ENCODE measurements at places on chromosomes 1 and 21. TPM values are rescaled to one million over a fixed set of nuclear protein-coding genes. Genes with fewer than 3 reads are reported as not detected.

Gene KLF17
- total RNA-seq: not detected

Gene PLA2G2F
- 4.2 TPM for total RNA-seq

Gene IFFO2
- 61.8 TPM for total RNA-seq

Gene SV2A
- 5.9 TPM for total RNA-seq

- no peak for DNase-seq
Measured at GRCh38 chr1:15358565-15359133, 51.0 kb upstream of the EFHD2 start.

DNA sequence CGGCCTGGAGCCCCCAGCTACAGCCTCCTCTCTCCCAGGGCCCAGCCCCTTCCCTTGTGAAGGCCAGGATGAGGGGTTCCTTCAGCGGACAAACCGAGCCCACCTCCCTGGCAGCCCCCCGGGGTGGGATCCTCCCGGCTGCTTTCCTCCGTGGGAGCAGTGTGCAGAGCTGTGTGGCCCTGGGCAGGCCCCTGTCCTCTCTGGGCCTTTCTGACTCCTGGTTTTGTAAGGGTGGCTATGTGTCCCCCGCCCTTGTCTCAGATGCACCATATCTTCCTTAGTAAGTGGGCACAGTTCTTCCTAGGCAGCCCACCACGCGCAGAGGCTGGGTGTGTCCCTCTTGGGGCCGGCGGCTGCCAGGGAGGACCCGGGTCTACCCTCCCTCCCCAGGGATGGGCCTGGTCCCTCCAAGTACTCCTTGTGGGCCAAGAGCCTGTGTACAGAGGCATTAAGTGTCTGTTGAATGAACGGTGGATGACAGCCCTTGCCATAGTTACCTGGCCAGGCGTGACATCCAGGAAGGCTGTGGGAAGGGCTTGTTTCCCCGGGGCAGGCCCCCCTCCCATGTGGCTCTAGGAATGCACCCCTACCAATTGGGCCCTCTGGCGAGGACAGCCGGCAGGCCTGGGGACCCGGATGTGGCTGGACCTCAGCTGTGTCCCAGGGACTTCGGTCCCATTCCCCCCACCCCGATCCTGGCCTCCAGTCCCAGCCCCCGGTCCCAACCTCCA lies 3.8 kb downstream of the SMIM1 start:
- DNase-seq: no peak

- no peak for DNase-seq
Measured at GRCh38 chr21:42423685-42424084, 20.0 kb downstream of the UBASH3A start.

DNA sequence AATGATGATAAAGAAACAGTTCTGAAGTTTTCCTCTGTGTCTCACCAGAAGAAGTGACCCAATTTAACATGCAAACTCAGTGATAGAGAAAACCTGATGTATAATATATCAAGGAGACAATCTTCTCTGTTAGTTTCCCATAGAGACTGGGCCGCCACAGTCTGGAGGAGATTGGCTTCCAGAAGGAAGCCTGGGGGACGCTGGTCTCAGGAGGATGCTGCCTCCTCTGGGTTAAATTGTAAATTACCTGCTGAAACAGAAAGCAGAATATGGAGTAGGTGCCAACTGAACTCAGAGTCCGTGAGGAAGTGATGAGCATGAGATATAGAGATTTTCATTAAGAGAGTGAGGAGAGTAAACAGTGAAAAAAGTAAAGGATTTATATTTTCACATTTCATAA lies 15.8 kb downstream of the OR14I1 start:
- no peak for DNase-seq

DNA sequence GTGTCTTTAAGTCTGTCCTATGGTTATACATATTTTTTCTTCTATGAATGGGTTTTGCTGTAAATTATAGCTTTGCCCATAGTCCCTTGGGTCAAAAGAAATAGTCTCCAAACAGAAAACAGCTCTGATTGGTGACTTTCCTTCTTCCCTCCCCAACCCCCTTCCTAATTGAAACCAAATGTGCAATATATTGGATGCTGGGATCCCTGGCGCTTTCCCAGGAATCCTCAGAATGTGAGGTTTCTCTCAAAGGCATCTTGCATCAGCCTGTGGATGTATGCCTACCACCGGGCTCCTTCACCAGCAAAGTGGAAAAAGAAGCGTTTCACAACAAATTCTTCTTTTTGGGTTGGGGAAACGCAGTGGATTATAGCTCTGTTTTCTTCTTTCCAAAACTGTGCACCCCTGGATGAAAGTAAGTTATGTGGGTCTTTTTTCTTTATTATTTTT lies at the start of gene DDR2:
DDR2 (plus strand) TSS at position 248 of the 450 bp plus-strand sequence. CDS start 86,600 bp downstream, outside the sequence.
- no peak for DNase-seq

DNA sequence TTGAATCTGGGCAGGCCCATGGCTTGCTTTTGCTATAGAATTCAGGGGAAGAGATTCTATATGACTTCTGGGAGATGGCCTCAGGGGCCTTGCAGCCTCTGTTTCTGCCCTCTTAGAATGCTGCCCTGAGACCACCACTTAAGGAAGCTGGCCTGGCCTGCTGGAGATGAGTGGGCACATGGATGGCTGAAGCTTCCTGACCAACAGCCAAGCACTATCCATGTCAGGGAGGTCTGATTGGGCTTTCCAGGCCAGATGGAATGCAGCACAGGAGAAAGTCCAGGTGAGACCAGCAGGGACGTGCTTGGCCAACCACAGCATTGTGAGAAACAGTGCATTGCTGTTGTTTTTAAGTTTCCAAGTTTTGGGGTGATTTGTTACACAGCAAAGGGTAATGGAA lies 308.1 kb downstream of the PTPRU start:
- DNase-seq: no peak

DNA sequence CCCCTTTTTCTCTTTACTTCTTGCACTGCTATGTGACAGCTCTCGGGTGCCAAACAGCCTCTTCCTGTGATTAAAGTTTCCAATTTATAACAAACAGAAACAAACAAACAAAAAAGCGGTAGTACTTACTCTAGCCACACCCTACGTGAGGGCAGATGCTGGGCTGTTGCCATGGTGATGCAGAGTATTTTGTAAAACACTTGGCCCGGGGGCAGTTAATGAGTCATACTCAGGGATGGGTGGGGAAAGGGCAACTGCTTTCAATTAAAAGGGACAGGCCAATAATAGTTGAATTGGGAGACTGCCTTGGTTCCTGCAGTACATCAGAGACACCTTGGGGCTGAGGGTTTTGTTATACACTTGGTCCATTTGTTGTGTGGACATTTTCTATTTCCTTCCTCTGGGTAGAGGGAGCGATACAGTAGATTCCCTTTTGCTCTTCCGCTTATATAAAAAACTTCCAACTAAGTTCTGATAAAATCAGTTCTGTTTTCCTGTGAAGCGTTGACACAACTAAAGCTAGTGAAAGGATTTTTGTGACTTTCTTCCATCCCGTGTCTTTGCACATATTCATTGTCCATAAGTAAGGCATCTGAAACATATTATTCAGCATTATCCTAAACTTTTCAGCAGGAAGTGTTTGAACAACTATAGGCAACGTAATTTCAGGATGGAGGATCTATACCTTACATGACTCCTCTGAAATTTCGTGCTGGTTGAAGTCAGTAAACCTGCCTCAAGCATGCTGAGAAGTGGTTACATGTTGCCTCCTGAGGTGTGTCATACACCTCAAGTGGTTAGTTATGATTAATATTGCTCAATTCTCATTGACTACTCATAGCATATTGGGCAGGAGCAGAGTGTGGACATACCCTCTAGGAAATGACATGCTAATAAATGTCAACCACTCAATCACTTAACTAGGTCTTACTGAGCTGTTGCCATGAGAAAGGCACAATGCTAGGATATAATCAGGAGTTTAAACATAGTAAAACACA lies 36.7 kb upstream of the THEM4 start:
- DNase-seq: peak; percentile 81

- no peak for DNase-seq
Measured at GRCh38 chr1:230823426-230823825, 44.9 kb downstream of the C1orf198 start.

GRCh38 chr1:145997718-145998023 lies 1.3 kb upstream of the TXNIP start:
- DNase-seq: no peak

DNA sequence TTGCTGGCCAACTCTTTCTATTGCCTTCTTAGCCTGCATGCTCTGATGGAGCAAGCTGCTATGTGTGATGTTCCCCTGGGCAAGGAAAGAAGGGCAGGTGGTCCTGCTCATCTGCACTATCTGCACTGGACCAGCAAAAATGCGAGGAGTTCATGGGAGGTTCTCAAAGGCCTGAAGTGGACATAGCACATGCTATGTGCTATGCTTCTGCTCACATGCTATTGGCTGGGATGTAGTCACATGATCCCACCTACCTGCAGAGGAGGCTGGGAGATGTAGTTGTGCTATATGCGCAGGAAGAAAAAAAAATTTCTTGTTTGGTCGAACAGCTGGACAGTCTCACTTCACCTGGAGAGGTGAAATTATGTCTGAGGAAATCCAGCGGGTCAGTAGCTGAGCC lies 587.7 kb downstream of the MATN1 start:
- DNase-seq: no peak

- no peak for DNase-seq
Measured at GRCh38 chr21:31310750-31311149, 33.3 kb downstream of the TIAM1 start.

DNA sequence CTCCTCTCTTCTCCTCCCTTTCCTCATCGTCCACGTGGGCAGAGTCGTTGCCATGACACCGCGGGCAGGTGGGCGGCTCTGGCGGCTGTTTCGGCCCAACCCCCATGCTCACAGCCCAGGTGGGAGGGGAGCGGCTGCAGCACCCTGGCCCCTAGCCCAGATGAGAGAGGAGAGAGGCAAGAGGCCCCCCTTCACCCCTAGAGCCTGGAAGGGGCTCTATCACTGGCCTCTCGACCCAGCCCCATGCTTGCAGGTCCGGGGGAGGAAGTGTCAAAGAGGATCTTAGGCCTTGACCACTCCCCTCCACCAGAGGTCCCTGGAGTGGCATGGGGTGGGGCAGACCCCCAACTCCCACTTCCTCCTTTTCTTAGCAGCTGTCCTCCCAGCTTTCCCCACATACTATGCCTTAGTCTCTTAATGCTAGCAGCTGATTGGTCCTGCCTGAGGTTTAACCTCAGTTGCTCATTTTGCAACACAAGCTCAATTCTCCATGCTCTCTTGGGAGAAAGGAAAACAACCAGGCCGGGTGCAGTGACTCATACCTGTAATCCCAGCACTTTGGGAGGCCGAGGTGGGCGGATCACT lies 10.4 kb downstream of the DLGAP3 start:
- no peak for DNase-seq

- DNase-seq: no peak
Measured at GRCh38 chr1:168504064-168504837, 39.5 kb downstream of the XCL2 start.

- DNase-seq: no peak
Measured at GRCh38 chr1:70284366-70284765, 63.2 kb downstream of the SRSF11 start.

DNA sequence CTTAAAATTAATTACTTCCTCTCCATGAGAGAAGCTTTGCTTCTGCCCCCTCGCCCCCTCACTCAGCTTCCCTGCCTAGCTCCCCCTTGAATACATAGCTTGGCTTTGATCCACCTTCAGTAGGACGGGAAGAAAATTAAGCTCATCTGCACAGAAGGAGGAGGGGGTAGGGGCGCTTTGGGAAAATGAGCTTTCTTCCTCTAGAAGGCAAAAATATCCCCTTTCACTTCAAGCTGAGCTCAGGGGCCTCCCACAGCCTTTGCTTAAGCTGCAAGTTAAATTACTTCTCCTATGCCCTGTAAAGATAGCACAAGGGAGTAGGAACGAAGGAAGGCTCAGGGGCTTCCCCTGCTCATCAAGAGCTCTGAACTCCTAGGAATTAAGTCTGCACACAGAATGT lies 65.2 kb upstream of the GOLT1A start:
- no peak for DNase-seq

DNA sequence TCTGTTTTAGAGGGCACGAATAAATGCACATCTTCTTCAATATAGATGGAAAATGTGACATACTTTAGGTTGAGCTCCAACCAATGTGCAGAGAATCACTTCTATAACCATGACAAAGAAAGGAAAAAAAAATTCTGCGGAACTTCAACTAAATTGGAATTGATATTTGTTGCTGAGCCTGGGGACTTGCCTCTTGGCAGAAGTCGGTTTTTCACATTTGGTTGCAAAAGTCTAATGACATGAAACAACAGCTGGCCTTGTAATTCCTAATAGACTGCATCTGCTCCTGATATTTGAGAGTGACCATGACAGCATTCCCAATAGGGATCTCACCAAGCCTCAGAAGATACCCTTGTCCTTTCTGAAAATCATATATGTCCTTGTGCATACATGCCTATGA lies 112.8 kb downstream of the PRRX1 start:
- DNase-seq: no peak

DNA sequence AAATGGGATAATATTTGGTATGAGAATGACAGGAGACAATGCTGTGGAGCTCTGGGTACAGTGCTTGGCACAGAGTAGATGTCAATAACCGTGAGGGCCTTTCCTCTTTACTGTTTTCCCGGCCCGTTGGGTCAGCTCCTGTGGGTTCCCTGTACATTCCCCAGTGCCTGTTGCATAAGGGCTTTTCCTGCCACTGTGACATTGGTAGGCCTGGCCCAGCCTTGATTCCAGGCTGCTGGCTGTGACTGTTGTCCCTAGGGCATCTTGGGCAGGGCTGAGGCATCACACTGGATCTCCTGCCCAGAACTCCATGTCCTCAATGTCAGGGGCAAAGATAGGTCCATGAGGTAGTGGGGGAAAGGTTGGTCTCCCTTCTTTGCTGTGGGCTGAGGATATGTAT lies 25.8 kb upstream of the MYCL start:
- no peak for DNase-seq

DNA sequence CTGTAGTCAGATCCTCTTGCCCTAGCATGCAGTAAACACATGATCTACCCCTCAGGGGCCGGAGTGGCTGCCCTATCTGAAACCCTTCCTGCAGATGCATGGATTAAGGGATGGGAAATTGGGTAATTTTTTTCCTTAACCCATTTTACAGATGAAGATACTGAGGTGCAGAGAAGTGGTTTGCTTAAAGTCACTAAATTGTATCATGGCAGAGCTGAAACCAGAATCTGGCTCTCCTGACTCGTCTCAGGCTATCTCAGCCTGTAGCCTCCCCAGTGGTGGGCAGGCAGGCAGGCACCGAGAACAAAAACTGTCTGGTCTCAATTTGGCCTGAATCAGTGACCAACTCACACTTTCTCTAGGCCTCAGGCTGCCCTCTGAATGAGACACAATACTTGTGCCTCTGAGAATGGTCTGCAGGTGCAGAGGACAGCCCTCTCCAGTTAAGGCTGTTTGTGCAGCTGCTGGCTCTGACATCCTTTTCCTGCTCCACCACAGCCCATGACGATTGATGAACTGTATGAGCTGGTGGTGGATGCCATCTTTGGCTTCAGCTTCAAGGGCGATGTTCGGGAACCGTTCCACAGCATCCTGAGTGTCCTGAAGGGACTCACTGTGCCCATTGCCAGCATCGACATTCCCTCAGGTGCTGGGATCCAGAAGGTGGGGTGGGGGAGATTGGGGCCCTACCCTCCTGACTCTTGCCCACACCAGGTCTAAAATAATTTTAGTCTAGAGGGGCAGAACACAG lies 1.5 kb downstream of the NAXE start:
- no peak for DNase-seq

DNA sequence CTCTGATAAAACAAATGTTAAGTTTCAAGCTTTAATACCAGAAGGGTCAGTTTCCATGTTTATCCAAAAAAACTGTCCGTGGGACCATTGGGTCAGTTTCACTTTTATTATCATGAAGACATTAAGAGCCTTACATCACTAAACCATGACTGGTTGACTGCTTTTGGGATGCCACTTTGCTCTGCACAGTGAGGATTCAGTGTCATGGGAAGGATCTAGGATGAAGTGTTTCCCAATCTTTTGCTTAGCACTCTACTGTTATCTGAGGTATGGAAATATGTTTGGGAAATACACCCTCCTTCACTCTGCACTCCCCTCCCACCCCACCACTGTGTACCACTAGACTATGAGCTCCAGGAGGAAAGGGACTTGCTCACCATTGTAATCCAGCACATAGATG lies 16.3 kb downstream of the RPS6KC1 start:
- DNase-seq: no peak

Data from epithelial cell of proximal tubule (primary cell).